Activated T-cell treated with anti-CD3 and anti-CD28 coated beads, Interleukin-2, amount 50 U/mL, for 72 hours (primary cell): ENCODE measurements at places on chromosomes 12 and 14.

- DNase-seq = no peak
These were observed 124.4 kb downstream of the SLC38A1 start for GRCh38 chr12:46144433-46144832.

DNA sequence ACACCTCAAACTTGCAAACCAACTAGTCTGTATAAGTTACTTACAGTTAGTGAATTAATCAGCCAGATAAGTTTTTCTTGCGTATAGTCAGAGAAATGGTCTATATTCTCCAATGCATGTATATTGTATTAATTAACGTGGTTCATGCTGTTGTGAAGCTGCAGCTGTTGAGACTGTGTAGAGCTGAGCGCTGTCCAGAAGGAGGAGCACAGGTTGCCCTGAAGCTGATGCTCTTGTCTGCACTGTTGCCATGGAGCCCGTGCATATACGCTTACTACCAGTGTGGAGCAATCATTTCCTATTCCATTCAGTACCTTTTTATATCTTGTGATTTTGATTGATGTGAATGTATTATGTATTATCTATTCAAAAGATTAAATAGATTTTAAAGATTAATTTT is 74.3 kb upstream of the ARID2 start:
- DNase-seq = no peak

DNA sequence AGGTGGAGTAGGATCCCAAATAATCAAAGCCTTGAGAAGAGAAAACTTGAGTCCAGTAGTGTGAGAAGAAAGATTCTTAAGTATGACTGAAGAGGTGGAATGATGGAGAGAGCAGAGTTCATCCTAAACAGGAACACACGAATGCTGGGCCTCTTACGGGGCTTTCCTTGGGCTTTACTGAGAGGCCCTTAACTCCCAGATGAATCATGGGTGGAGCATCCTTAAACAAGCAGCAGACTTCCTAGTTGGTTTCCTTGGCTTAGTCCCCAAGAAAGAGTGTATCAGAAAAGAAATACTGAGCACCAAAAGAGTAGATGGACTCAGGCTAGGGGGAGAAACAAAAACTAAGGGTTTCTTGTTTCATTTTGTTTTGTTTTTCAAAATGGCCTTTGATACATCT is 132.5 kb downstream of the GPR135 start:
- DNase-seq = no peak

DNA sequence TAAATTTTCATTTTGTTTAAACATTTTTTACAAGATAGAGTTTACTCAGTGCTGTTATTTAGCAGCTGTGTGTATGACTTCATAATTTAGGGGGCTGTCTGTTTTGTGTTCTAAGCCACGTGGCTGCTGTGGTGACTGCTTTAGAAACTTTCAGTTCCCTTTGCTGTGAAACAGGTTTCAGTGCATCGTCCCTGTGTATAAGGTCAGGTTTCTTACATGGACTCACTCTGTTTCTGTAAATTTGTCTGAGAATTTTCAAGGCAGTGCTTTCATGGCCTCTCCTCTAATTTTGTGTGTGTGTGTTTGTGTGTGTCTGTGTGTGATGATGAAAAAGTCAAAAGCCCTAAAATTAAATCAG is 32.4 kb downstream of the BICD1 start:
- peak; percentile 43 for DNase-seq

DNA sequence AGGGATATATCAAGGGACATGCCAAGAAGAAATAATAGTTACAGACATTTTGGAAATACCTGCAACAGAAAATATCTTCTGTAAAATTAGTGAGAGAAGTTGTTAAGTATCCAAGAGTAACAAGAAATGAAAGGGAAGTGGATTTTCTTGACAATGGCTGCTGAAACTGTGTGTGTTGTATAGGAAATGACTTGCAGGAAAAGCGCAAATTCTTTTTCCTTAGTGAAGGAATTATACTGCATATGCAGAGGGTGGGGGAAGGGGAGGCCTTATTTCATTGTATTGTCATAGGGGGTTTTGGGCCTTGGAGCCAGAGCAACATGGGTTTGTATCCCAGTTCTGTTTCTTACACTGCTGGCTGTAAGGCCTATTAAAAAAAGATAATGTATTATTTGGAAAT is 84.4 kb upstream of the DDHD1 start:
- no peak for DNase-seq

DNA sequence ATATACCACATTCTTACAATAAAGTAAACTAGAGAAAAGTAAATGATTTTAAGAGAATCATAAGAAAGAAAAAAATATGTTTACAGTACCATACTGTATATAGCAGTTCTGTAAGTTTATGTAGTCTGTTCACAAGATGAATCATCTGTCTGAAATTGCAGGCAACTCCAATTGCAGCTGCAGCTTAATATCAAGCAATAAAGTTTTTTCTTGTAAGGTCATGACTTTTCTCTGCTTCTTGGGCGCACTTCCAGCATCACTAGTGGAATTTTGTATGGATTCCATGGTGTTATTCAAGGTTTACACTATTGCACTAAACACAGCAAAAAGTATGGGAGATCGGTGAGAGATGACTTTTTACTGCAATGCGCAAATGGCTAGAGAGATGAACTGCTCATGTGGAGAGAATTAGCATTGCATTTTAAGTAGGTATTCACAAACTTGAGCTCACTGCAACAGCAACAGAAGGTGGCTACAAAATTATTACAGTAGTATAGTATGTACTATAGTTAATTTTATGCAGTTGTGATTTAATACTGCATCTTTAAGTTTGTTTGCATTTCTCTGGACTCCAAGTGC is 445.4 kb upstream of the OR4E1 start:
- DNase-seq = no peak

DNA sequence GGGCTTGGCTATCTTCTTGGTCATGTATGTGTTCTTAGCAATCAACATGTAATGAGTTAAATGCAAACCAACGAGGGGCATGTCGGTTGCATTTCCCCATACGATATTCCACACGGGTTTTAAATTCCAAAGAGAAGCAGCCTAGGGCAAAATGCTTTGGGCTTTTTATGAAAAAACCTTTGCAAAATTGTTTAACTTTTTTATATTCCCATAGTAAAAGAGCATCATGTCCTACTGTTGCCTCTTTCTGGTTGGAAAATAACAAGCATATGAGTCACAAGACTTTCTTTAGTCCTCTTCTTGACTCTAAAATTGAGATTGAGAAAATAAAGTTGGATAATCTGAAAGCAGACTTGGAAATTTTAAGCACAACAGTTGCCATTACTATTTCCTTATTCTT is 3.8 kb upstream of the DIO2 start:
- no peak for DNase-seq

DNA sequence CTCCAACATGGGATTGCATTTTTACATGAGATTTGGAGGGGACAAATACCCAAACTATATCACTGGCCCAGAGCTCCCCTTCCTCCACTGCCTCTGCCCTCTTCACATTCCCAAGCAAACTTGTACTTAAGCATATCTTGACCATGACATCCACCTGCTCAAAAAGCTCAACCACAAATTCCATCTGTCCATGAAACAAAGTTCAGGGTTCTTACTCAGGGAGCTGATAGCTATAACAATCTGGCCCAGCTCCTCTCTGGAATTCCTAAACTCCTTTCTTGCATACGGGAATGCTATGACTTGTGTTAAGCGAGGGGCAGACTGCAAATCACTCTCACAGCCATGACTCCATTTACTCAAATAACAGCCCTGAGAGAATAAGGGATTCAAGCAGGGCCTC is 152.1 kb downstream of the GALC start:
- no peak for DNase-seq

GRCh38 chr12:105020241-105020962 is 34.3 kb downstream of the NOPCHAP1 start:
- DNase-seq = no peak

DNA sequence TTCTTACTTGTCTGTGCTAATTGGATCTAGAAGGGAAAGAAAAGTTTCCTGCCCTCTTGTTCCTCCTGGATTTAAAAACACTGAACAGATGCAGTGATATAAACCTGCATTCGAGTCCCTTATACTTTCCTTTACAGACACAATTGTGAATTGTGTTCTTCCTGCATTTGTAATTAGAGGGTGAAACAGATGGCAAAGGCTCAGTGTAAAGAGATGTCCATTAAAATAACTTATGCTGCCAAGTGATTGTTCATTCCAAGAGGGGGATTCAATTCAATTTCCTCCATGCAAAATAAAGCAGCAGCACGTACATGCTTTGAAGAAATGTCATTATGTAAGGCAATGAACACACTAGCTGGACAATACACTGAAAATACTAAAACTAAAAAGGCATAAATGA is 248.3 kb upstream of the LRIG3 start:
- DNase-seq = no peak

DNA sequence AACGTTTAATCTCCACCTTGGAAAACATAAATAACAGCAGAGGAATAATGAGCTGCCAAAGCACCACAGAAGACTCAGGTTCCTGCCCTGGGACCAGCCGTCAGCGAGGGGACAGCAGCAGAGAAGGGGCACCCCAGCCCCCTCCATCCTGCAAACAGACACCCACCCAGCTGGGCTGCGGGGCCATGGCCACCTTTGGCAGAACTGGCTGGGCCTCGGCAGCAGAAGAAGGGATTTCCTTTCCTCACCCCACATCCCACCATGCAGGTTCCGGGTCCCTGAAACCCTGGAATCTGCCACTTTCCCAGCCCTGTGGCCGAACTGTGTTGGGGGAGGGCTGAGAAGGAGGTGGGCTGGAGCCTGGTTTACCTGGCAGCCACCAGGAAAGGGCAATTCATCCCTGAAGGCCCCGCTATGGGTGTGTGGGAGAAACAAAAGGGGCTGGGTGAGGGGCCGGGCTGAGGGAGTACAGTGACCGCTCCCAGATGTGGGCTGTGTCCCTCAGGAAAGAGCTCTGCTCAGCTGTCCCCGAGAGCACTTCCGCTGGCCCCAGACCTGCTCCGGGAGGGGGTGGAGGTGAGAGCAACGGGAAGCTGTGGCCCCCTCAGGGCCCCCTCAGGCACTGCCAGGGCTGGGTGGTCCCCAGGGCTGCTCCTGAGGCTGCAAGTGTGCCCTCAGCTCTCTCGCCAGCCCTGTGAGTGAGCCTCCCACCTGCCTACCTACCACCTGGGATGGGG is 3.8 kb downstream of the PGF start:
- no peak for DNase-seq

DNA sequence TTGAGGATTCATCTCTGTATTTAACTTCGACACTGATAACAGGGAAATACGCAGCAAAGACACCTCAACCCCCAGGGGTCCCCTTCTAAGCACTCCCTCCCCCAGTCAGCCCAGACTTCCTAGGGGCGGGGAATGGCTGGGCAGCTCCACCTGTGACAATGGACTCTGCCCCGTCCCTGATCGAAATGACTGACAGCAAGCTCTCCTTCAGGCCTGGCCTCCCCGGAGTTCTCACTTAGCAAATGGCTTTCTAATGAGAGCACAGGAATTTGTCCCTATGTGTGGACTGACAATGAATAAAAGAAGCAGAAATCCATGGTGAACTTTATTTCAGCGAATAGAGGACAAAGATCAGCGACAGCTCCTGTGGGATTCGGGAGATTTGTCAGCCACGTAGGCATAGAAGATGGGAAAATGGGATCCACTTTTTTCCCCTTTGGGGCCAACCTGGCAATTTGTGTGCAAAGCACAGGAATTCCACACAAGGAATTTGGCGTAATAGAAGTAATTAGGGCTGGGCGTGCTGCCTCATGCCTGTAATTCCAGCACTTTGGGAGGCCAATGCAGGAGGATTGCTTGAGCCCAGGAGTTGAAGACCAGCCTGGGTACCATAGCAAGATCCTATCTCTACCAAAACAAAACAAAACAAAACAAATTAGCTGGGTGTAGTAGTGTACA is 63.8 kb downstream of the TNFAIP2 start:
- no peak for DNase-seq

DNA sequence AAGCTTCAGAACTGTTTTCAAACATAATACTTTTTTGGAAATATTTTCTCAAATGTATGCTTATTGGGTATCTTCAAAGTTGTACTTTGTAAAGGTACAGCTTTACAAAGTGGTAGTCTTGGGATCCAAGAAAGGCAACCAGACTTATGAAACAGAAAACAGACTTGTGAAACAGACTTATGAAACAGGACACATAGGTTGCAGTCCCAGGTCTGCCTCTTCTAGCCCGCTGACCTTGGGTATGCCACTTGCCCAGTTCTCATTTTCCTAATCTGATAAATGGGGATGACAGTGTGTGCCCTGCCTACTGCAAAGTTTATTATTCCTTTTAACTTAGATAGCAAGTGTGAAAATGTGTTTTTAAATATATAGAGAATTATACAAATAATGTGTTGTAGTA is 114.3 kb downstream of the KICS2 start:
- no peak for DNase-seq
